SW 1271 (cell line): ENCODE measurements at places on chromosomes 5 and 9.
A peak's percentile ranks its signal among the peaks of the same experiment; 100 is the strongest.

DNA sequence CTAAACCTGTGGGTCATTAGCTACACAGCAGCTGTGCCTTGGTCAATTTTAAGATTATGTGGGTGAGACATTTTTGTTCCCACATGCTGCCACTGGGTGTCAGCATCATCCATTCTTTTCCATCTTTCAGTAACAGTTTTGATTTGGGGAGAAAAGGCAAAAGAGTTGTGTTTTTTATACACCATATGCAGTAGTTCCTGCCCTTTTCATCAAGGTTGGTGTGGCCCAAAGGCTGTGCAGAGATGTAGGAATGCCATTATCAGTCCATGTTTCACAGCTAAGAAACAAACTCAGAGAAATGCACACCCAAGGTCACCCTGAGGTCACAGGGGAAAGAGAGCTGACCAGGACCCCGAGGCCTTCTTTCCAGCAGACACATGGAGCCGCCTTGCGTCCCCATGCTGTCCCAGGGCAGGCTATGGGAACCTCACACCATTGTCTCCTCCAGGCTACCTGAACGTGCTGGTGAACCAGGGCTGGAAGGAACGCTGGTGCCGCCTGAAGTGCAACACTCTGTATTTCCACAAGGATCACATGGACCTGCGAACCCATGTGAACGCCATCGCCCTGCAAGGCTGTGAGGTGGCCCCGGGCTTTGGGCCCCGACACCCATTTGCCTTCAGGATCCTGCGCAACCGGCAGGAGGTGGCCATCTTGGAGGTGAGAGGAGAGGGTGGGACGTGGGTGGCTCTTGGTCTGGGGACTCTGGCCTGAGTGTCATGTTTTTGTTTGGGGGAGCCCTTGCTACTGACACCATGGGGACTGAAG is 27.8 kb upstream of the GRPEL2 start:
- peak; percentile 59 for DNase-seq

DNA sequence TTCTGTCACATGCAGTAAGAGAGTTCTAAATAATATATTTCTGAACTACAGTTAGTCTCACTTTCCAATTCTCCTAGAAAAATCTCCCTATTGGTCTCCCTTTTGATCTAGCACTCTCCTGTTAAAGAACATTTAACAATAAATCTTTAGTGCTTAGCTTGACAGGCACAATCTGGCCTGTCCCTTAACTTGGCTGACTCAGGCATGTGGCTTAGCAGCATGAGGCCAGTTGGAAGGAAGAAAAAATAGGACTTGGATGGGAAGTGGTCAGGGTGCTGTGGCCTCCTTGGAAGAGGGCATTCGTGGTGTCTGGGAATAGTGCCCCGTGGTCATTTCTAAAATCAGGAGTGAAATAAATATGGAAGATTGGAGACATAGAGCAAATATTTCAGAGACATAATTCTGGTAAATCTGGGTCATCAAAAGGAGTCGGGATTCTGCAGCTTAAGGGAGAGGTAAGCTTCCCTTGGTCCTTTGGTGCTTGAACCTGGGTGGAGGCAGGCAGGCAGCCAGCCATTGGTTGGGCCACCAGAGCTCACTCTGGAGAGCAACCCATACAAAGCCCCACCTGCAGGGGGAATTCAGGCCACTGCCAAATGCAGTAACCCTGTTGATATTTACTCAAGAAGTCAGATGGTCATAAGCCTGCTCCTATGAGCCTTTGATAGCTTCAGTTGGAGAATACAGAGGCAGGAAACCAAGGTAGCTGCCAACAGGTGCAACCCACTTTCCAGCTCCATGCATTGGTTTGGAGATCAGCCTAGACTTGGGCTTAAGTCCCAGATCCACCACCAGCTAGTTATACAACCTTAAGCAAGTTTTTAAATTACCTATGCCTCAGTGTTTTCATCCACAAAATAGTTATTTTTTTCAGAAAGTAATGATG is 28.8 kb upstream of the TLE4 start:
- DNase-seq = no peak

DNA sequence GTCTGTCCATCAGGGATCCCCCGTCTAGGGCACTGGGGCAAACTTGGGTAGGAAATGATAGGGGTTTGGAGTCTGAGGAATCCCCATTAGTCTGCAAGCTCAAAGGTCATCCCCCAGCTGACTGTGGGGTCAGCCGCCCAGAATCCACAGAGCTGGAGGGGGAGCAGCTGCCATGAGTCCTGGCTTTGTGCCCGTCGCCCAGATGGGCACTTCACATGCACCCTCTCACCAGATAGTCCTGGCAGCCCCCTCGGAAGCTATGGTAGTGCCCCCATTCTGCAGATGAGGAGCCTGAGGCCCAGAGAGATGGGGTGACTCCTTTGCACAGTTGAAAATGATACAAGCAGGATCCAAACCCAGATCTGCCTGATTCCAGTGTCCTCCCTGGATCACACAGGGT is 35.7 kb upstream of the RPL26L1 start:
- no peak for DNase-seq

GRCh38 chr5:15183520-15183919 is 311.9 kb upstream of the ANKH start:
- no peak for DNase-seq

DNA sequence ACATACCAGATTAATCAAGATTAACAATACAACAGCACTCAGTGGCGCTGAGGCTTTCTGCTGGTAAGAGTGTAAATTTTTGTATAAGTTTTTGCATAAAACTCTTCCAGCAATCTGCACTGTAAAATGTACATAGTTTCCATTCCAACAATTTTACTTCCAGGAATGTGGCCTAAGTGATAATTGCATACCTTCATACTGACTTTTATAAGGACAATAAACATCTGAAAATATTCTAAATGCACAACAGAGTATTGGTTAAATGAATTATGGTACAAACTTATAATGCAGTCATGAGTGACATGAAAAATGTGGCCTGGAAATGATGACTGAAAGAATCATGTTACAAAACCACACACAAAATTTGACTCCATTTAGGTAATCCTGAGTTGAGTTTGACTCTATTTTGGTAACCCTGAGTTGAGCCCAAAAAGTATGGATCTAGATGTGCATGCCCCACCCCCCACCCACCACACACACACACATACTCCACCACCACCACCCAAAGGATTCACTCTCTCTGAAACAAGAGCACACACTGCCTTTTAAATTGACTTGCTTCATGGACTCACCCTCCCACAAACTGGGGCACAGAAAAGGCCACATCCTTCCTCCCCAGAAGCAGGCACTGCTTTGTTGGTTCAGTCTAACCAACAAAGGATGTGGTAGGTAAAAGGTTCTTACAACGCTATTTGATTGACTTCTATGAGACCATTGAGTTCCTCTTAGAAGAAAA is 137.6 kb downstream of the SUSD1 start:
- DNase-seq = no peak

DNA sequence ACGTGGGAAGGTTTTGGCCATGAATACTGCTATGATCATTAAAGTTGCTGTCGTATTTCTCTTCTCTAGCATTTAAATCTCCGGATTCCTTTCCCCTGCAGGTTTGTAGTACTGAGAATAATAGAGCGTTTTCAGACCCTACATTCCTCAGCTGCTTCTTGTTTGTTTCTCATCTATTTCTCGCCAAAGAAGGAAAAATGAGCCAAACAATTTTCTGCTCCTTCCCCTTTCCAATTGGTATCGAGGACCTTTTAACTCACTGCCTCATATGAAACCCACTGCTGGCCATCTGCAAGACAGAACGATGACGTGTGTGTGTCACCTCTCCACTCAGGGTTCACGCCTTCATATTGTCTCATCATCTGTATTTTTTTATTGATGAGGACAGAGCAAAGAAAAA is 689.4 kb upstream of the WWC1 start:
- no peak for DNase-seq

DNA sequence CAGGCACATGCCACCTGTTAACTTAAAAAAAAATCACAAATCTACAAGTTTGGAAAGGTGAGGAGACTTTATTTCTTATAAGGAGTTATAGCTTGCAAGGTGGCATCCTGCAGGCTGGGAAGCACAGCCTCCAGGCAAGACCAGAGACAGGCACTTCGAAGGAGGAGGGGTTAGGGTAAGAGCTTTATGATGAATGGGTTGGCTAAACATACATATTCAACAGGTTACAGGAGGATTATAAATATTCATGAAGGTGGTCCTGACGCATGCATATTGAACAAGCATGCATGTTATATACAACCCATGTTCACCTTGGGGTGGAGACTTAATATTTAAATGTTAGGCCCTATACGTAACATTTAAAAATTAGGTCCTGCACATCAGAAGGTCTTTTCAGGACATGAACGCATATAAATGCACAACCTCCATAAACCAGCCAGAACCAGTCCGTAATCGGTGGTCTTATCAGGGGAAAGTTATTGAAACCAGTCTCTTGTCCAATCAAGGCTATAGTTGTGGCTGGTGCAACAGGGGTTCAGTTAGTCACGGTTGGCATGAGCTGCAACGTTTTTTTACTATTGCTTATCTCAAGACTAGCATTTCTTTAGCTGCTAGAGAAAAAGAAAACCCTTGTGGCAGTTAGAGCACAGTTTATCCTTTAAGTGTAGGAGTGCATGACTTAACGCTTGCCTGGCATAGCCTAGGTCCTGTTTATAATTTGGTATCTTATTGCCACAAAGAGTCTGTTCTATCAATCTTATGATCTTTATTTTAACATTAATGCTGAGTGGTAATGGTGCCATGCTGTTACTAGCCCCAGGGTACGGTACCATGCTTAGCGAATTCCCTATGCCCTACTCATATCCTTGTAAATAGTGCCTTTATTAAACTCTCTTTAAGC is 72.7 kb downstream of the C9orf57 start:
- DNase-seq = no peak

DNA sequence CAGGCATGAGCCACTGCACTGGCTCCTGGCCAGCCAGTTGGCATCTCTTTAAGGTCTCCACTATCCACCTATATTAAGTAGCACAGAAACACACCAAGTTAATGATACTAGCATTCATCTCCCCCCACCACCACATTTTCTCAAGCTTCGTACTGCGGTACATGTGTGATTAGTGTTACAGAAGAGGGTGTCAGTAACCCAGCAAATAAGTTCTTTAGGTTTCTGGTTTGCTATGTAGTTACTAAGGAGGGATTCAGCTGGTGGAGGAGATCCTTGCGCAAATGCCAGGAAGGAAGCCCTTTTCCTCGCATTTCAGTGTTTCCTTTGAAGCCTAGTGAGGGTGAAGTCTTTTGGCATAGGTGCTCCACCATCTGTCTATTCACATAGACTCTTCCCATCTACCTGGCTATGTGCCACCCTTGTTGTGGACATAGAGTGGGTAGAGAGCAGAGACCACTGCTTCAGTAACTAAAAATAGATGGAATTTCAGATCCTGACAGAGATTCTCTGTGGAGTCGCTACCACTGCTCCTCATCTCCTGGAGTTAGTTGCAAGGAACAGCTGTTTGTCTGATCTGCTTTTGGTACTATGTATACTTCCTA is 16.7 kb downstream of the UBE2D2 start:
- DNase-seq = no peak

- no peak for DNase-seq
Measured at GRCh38 chr5:100542086-100542485, 6.9 kb downstream of the FAM174A start.

DNA sequence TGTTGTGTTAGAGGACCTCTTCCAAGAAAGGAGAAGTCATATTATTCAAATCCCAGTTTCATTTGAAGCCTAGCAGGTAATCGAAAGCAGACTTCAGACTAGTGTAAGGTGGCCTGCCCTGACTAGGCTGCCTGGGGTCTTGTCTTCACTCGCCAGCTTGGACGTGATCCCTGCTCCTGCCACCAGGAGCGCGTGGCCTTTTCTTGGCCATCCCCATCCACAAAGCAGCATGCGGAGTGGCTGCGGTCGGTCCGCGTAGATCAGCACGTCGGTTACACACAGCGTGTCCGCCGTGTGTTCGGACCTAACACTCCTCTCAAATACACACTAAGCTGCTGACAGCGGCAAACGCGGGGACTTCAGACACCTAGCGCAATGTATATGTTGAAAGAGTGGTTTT is 37.3 kb downstream of the CFAP77 start:
- no peak for DNase-seq

DNA sequence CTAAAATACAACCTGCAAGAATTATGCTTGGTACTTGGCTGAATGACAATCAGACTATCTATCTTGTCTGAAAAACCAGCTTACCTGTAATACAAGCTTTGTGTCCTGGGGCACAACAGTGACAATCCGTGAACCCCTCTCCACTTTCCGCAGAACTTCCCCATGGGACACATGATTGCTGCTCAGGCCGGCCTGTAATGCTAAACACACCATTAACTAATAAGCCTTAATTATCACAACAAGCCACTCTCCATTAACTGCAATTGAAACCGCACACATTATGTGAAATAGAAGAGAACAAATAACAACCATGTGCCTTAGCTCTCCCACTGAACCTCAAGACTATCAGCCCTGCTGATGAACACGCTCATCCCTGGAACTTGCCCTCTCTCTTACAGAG is 33.7 kb downstream of the ELP1 start:
- no peak for DNase-seq

DNA sequence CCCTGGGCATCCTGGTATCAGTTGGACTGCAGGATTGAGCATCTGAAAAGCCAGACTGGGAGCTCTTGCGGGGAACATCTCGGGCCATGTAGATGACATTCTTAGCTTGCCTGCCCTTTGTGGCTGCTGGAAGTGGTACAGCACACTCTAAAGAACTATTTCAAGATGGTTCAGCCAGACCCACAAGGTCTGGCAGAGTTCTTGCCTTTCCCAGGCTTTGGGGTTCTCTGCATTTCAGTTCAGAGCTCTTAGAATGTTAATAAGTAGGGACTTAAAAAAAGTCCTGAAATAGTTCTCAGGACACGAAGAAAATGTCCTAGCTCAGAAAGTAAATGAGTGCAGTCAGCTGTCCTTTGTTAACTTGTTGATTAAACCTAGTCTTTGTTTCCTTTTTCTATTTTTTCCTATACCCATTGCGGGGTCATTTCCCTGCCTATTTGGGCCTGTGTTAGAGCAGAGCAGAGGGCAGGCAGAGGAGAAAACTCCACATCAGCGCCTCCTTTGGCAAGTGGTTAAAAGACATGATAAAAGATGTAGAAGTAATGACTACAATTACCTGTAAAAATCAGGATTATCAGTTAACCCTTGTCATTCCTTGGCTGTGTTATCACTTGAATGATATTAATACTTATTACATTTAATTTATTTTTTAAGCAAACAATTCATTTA is 291.5 kb downstream of the ZSWIM6 start:
- no peak for DNase-seq
